NCI-H2081 (cell line): ENCODE measurements at places on chromosomes 2 and 18.

- no peak for DNase-seq
Observed at GRCh38 chr18:9913151-9913525, 678 bp upstream of the VAPA start.

GRCh38 chr2:171979103-171979502 is 20.6 kb upstream of the METAP1D start:
- no peak for DNase-seq

DNA sequence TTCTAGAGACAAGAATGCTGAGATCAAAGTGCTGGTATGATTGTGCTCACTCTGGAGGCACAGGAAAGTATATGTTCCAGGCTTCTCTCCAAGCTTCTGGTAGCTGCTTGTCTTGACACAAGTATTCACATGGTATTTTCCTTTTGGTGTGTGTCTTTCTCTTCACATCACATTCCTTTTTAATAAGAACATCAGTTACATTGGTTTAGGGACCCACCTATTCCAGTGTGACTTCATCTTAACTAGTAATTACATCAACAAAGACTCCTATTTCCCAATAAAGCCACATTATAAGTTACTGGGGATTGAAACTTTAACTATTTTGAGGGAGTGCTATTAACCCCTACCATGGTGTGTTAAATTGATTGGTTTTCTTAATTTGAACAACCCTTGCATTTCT is 119.1 kb downstream of the FSIP2 start:
- DNase-seq, result no peak

DNA sequence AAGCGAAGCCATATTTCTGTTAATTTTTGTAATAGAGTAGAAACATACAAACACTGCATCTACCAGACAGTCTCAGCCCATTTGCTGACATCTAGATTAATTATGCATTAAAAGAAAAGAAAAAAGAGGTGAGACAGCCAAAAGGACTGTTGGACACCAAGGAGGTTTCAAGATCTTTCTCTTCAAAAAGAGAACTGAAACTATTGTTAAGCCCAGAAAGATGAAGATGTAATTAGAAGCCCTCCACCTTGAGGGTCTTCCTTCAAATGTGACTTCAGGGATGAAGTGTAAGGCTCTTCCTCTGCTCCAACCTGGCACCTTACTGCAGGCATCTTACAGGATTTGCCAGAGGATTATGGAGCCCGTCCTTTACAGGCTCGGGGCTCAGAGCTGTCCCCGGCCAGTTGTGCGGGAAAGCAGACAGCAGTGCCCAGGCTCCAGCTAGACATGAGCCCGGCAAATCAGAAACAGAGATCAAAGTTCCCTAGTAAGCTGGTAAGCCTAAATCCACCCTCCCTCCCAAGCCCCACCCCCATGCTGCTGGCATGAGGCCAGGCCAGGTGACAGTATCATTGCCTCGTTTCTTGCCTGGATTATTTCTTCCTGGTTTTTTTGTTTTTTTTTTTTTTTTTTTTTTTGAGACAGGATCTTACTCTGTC is 38.9 kb downstream of the ADI1 start:
- DNase-seq, result peak; percentile 16

DNA sequence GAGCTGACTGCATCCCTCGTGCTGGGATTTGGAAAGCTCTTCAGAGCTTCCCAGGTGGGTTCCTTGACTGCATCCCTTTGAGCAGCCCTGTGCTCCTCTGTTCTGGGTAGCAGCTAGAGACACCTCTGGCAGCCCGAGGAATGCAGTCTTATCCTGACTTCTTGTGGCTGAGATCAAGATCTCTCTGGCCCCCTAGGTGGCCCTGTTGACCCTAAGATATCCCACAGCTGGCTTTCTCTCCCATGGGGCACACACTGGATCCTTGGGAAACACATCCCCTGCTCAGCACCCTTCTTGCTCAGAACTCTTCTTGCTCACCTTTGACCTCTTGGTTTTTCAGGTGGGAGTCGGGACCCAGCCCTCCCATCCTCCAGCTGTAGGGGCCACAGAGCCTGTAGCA is 237.2 kb downstream of the TSN start:
- no peak for DNase-seq

- no peak for DNase-seq
Observed at GRCh38 chr18:41805341-41805740, 149.7 kb upstream of the PIK3C3 start.

DNA sequence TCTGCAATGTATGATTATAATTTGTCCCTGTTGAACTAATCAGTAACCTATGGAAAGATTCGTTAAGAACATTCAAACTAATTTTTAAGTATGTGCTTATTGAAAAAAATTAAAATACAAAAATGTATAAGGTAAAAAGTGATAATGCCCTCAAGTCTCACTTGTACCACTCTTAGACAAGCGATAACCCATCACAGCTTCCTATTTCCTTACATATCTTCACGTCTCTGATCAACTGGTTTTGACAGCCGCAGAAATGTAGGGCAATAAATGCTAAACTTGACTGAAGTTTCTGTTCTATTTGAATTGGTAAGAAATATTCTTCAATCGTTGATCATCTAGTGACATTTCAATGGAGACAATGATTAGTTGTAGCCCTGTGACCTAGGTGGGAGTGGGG is 112.5 kb downstream of the TCF4 start:
- DNase-seq, result no peak
